ENCODE measurements at places on chromosomes 6 and 20.

DNA sequence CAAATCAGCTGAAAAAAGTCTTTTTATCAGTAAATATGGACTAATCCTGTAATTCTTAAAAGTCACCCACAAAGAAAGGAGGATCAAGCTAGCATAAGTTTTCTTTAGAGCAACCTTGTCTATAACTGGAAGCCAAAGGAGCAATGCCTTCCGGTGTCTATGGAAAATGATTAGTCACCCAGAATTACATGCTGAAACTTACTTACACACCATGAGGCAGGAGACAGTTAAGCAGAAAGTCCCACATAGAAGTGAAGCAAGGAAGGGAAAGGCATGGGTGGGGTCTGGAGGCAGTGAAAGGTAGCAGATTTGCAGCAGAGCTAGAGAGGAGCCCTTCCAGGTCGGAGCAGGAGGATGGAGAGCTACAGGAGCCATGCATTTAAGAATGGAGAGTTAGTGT is 153.7 kb upstream of the RIPOR2 start:
- DNase-seq, result no peak

DNA sequence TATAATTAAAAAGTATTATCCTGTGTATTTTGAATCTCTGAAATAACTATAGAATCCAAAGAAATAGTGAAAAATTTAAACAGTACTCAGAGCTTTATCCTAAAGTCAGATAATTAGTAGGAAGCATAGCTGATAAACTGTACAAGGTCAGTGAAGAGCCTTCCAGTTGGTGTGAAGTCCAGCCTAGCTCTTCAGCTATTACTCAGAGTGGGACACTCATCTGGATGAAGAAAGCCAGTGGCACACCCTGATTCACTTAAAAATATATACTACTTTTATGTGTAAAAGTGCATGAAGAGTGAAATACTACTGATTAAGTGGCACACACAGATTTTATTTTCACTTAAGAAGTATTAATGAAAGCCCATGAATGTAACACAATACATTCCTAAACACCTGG is 3.1 kb downstream of the IFNGR1 start:
- no peak for DNase-seq

GRCh38 chr6:77038807-77039206 is 424.5 kb downstream of the HTR1B start:
- DNase-seq, result no peak

DNA sequence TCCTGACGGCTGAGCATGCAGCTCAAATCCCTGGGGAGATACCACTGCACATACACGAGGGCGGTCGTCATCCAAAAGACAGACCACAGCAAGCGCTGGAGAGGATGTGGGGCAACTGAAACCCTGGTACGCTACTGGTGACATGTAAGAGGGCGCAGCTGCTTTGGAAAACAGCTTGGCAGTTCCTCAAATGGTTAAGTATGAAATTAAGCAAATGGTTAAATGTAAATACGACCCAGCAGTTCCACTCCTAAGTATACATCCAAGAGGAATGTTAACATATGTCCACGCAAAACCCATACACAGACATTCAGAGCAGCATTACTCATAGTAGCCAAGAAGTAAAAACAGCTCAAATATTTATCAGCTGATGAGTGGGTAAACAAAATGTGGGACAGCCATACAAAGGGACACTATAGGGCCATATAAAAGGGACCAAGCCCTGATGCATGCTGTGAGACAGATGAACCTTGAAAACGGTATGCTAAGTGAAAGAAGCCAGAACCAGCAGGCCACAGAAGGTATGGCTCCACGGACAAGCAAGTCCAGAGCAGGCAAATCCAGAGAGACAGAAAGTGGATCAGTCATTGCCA is 38.5 kb downstream of the RIPOR3 start:
- DNase-seq, result no peak

GRCh38 chr20:17647391-17648314 is 34.4 kb downstream of the RRBP1 start:
- DNase-seq, result no peak

GRCh38 chr6:26532699-26533531 is 5.3 kb upstream of the HMGN4 start:
- DNase-seq, result peak; percentile 40

DNA sequence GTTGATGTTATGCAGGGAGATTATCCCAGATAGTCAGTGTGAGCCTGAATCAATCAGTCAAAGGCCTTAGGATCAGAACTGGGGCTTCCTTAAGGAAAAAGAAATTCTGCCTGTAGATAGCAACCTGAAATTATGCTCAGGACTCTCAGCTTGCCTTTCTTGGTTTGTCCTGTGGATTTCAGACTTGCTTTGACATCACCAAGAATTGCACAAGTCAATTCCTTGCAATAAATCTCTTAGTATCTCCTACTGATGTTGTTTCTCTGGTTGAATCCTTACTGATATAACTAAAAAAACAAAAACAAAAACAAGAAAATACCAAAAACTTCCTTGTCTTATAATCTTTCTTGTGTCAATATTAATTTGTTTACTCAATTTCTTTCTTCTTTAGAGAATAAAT is 258.9 kb upstream of the TCF21 start:
- no peak for DNase-seq

Data from DMS79 treated with DMSO at 0.1 percent for 48 hours (cell line).